ENCODE measurements at places on chromosomes 11 and 22.
A peak's percentile ranks its signal among the peaks of the same experiment; 100 is the strongest.

GRCh38 chr22:32558681-32559355, 84.2 kb downstream of the FBXO7 start:
- DNase-seq: peak; percentile 43

DNA sequence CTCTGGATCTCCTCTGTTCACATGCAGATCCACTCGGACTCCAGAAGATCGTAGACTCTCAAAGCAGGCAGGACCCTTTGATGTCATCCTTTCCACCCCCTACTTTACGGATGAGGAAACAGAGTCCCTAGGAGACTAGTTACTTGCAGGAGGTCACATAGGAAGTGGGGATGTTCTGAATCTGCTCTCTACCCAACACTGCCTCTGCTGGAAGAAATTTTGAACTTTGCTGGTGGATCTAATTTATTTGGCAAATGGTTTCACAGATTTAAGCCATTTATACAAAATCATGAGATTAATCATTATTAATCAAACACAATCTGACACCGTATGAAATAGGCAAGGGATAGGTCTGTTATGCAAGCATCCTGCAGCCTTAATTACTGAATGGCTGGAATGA, 55.0 kb upstream of the USP47 start:
- no peak for DNase-seq

DNA sequence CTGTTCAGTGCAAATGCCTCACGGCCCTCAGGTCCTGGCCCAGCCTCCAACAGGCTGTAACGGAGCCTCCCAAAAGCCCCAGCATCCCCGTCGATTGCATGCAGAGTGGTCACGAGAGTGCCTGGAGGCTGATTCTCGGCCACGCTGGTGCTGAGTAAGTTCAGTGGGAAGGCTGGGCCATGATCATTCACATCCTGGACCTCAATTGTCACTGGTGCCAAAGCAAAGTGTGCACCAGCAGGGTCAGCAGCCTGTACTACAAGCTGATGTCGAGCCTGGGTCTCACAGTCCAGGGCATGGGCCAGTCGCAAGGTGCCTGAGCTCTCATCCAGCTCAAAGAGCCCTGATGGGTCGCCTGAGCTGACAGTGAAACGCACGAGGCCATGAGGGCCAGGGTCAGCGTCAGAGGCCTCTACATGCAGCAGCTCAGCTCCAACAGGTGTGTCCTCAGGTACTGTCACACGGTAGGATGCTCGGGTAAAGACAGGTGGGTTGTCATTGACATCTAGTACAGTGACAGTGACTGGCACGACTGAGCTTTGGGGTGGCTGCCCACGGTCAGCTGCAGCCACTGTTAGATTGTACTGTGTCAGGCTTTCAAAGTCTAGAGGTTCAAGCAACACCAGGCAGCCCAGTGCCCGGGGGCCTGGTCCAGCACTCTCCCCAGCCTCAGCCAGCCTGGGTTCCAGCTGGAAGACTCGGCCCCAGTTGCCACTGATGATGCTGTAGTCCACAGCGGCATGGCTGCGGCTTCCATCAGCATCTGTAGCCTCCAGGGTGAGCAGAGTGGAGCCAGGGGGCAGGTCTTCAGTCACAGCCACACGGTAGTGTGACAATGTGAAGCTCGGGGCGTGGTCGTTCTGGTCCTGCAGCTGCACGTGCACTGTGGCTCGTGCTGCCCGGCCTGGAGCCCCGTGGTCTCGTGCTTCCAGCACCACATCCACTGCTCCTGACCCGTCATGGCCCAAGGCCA, 4.5 kb upstream of the TPP1 start:
- no peak for DNase-seq

DNA sequence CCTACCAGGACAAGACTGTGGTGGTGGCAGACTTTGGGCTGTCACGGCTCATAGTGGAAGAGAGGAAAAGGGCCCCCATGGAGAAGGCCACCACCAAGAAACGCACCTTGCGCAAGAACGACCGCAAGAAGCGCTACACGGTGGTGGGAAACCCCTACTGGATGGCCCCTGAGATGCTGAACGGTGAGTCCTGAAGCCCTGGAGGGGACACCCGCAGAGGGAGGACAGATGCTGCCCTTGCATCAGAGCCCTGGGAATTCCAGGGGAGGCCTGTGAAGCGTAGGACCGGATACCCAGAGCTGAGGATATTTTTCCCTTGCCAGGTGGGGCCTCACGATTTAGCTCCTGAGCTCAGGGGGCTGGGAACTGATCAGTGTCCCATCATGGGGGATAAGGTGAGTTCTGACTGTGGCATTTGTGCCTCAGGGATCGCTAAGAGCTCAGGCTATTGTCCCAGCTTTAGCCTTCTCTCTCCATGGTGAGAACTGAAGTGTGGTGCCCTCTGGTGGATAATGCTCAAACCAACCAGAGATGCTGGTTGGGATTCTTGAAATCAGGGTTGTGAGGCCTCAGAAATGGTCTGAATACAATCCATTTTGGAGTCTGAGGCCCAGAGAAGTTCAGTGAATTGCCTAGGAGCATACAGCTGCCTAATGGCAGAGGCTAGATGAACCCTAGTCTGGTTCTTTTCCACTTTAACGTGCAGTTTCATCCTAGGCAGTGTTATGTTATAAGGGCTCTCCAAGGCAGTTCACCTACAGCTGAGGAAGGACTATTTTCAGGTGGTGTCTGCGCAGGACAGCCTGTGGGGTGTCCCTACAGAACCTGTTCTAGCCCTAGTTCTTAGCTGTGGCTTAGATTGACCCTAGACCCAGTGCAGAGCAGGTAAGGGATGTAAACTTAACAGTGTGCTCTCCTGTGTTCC, 19.5 kb downstream of the PIK3IP1 start:
- DNase-seq: no peak

GRCh38 chr11:61473370-61474012, 35.1 kb upstream of the LRRC10B start:
- no peak for DNase-seq

Data from skeletal muscle cell (primary cell).